ENCODE measurements at places on chromosomes 6 and 20. TPM values are rescaled to one million over a fixed set of nuclear protein-coding genes. Genes with fewer than 3 reads are reported as not detected.

Gene OPRL1
- 1.1 TPM for polyA plus RNA-seq

DNA sequence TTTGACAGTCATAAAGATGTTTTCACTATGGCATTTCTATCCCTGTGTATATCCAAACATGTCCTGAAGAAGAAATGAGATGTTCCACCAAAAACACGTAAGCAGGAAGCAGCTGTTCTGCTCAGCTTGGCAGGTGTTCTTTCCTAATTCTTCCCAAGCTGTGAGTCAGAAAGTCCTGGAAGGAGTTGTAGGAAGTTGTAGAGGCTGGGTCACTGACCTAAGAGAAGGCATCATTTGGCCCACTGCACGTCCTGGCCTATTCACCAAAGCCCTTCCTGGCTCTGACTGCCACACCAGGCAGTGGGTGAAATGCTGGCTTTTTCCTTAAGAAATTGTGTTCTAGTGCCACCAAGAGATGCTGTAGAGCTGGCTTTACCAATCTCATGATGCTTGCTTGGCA lies 40.3 kb downstream of the STX11 start:
- DNase-seq, result peak; percentile 21

Gene WFDC5
- not detected for polyA plus RNA-seq

DNA sequence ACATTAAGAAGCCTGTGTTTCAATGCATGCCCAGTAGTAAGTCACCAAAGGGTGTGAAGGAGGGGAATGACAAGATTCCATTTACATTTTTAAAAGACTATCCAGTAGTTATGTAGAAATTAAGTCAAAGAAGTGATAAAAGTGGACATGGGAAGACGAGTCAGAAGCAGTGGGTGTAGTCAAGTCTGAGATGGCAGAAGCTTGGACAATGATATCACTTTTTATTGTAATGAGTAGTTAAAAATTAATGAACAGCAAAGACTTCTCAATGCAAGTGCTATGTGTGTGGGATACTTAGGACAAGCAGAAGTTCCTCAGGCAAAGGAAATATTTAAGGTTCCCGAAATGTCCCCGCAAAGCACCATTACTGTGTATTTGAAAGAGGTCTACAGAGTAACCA lies 156.0 kb downstream of the DST start:
- no peak for DNase-seq

DNA sequence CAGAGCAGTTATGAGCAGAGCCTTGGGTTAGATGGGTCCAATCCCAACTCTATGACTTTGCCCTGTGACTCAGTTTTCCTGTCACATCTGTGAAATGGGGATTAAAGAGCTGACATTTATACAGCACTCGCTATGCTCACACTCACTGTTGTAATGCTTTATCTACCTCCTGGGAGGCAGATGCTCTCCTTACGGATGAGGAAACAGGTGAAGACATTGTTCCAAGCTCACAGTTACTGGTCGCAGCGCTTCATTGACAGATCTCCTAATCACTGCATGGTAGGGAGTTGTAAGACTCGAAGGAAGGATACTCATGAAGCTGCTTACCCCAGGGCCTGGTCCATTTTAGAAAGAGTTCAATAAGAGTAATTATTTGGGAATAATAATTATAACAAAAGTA lies 2.9 kb upstream of the MYLK2 start:
- DNase-seq, result no peak

DNA sequence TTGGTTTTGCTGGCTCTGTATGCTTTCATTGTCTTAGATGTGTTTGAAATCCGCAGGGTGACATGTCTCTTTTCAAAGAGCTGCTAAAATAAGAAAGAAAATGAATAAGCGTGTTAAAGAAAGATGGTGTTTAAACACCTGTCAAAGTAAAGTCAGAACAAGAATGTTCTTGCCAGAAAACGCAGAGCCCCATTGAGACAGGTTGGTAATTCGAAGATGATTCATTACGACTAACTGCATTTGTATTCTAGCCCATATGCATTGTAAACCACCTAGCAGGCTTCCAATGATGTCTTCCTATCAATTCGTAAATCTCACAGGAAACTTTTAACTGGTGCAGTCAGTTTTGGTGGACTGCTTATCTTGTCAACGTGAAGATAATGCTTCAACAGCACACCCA lies 16.8 kb downstream of the PHACTR2 start:
- DNase-seq, result no peak

DNA sequence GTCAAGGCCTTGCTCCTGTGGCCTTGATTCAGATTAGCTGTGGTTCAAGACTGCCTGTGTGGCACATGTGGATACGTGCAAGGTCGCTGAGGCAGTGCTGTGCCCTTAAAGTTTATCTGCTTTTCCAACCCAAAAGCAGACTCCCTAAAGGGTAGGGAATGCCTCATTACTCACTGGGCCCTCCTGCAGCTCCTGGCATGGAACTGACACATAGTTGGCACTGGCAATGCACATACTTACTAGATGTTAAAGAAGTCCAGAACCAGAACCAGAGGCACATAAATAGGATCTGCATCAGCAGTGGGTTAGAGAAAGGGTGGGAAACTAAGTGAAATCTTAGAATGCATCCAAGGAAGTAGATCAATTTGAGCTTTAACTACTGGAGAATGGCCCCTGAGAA lies 90.6 kb upstream of the MLN start:
- DNase-seq, result no peak

Gene ENPP5
- 3.9 TPM for polyA plus RNA-seq

GRCh38 chr6:33577106-33577535 lies 3.0 kb downstream of the BAK1 start:
- DNase-seq, result no peak

DNA sequence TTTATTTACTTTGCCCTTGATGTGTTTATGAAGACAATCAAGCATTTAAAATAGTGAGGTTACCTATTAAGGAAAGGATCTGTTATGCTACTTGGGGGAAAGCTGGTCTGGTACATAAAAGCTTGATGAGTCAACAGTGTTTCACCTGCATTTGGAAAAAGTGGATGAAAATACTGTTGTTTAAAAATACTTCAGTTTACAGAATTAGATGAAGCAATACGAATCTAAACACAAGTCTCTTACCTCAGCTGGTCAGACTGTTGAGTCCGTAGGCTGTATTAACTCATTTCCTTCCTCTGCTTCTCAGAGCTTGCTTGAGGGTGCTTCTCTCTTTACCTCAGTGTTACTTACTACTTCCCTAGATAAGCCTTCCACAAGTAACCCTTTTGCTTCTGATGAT lies 36.1 kb downstream of the NKX2-4 start:
- DNase-seq, result no peak

DNA sequence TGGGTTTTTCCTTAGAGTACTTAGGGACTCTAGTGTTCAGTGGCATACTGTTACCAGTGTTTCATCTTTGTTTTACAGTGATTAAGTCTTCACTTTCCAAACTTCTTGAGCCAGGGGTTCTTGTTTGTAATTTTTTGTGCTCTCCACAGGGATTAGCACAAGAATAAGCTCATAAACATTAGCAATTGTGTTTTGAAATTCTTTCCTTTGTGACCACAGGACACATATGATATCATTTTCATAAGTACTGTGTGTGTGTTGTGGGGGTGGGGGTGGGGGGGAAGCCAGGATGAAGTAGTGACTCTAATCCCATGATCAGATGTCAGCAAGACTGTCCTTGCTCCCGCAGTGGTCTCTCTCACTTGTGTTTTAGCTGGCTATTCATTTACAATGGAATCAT lies 101.5 kb upstream of the SCP2D1 start:
- no peak for DNase-seq

DNA sequence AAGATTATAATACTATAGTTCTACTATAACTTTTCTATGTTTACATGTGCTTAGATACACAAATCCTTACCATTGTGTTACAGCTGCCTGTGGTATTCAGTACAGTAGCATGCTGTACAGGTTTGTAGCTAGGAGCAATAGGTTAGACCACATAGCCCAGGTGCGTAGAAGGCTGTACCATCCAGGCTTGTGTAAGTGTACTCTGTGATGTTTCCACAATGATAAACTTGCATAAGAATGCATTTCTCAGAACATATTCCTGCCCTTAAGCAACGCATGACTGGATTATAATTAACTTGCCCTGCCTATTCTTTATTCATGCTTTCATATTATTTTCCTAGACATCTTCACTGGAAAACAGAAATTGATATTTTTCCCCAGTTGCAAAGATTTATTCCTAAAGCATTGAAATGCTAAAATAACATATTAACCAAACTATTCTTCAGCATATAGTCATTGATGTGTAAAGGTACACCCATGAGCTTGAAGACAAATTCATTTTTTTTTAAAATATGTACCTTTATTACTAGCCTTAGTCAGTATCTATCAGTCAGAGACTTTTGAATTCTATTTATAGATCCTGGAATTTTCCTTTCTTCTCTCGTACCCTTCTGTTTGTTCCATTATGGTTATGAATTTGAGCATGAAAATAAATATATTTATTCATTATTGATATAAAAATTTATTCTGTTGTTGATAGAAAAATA lies 7.2 kb upstream of the CTAGE9 start:
- DNase-seq, result no peak

GRCh38 chr6:19368511-19368910 lies 468.7 kb upstream of the ID4 start:
- no peak for DNase-seq

Gene PDCD2
- polyA plus RNA-seq, result 52.1 TPM

Gene RBBP9
- polyA plus RNA-seq, result 9.0 TPM

Gene SRSF12
- 3.1 TPM for polyA plus RNA-seq

DNA sequence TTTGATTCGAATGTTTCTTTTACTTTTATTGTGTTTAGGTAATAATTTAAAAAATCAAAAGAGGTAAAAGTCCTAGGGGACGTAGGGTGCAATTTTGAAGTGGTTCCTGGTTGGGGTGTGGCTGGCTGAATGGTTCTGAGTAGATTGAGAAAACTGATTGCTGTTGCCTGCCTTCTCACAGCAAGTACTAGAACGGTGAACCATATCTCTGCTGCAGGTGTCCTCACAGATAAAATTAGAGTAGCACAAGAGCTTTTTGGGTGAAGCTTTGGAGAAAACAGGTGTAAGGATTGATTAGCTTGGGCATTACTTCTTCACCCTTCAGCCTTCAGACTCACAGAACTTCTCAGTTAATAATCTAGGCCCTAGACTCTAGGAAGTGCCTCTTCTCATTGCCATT lies 19.8 kb upstream of the GJA10 start:
- DNase-seq, result no peak

- no peak for DNase-seq
Measured at GRCh38 chr20:63750807-63751470, 11.4 kb downstream of the SLC2A4RG start.

Gene MRAP2
- polyA plus RNA-seq, result 21.4 TPM

- no peak for DNase-seq
Measured at GRCh38 chr6:106448000-106448426, 87.5 kb downstream of the CRYBG1 start.

DNA sequence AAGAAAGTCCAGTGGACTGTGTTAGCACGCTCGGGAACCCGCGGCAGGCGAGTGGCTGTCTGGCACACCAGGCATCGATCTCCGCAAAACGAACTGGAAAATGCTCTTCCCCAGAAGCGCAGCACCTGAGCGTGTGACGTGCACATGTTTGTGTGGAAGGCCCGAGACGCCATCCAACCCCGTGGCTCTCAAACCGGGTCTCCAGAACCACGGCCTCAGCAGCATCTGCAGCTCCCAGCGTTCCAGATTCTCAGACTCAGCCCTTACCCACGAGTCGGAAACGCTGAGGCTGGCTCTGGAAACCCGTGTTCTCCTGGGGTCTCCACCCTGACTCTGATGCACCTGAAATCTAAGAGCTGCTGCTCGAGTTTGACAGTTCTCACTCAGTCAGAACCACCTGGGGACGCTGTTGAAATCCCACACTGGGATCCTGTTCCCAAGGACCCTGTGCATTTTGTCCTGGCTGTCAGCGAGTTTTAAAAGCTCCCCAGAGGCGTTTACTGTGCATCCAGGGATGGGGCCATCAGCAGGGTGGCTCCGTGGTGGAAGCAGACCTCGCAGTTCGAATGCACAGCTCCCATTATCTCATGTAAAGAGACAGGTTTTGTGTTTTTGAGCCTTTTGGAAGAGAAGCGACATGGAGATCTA lies 69.0 kb downstream of the DLL1 start:
- no peak for DNase-seq

Gene XKR7
- polyA plus RNA-seq, result 0.05 TPM

DNA sequence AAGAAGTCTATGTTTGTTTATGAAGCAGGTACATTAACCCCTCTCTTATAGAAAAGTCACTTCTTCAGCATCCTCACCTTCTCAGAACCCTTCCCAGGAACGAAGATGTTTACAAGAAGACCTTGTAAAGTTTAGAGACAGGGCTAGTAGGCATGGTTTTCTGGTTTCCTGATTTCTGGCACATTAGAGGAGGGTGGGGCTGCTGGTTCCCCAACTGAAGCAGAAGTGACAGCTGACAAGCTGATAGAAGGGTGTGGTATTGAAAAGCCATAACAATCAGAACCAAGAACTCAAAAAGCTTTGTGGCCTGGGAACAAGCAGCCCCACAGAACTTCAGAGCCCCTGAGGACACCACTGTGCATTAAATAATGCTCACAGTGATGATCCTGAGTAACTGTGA lies 91.2 kb downstream of the RTN4IP1 start:
- DNase-seq, result no peak

Gene TFEB
- 10.1 TPM for polyA plus RNA-seq

Gene GJA1
- 37.9 TPM for polyA plus RNA-seq

Data from hindlimb muscle (tissue), 1 donor.